Activated CD4-positive, alpha-beta T cell treated with anti-CD3 and anti-CD28 coated beads for 1 hour (primary cell): ENCODE measurements at places on chromosomes 1 and 21.

DNA sequence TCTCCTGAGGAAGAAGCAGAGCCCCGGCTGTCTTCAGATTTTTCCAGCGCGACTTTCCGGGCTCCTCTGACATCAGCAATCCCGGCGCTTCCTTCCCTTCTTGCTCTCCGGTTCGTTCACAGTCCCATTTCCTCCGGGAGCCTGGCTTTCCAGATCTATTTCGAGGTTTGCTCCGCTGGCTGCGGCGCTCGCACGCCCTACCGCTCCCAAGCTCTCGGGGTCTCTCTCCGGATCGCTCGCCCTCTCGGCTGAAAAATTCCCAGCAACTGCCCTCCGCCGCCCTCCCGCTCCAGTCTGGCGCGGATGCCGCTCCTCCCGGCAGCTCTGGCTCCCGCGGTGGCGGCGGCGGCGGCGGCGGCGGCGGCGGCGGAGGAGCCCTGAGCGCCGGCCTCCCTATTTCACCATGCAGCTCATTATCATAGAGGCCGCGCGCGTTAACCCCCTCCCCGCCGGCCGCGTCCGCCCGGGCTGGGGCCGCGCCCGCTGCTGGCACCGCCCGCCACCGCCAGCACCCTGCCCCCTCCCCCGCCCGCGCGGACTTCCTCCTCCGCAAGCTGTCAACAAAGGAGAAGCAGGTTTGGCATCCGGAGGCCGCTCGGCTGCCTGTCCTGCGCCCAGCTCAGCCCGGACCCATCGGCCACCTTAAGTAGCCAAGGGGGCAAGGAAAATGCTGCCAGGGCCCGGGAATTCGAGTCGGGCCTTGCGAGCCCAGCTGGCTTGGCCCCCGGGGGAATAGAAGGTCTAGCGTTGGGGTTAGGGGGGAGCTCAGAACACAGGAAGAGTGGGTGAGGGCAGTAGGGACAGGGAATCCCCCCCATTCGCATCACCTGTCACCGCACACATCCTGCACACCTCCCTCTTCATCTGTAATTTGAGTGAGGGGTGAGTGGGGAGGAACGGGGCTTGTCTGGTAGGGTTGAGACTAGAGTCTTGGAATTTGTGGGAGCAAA lies at the start of gene PLXNA2:
Gene PLXNA2 (minus strand): TSS at position 418 of the 950 bp plus-strand sequence. CDS start 26,462 bp downstream, outside the sequence.
- DNase-seq: peak; percentile 39

GRCh38 chr1:113141650-113142473 lies 68.9 kb downstream of the LRIG2 start:
- no peak for DNase-seq

- no peak for DNase-seq
These were observed 92.7 kb upstream of the COG2 start for GRCh38 chr1:230549625-230550024.

GRCh38 chr1:164559342-164560051 lies 513 bp downstream of the PBX1 start:
- DNase-seq: no peak

- peak; percentile 28 for DNase-seq
These were observed 31.3 kb downstream of the NCMAP start for GRCh38 chr1:24586970-24587820.

GRCh38 chr1:217331698-217332097 lies 299.2 kb downstream of the GPATCH2 start:
- no peak for DNase-seq
